CD8-positive, alpha-beta T cell (primary cell): ENCODE measurements at places on chromosomes 6 and 20.

- DNase-seq, result no peak
Observed at GRCh38 chr6:104642871-104643270, 216.8 kb downstream of the HACE1 start.

- DNase-seq, result no peak
Observed at GRCh38 chr20:9253006-9253539, 184.2 kb downstream of the PLCB4 start.

DNA sequence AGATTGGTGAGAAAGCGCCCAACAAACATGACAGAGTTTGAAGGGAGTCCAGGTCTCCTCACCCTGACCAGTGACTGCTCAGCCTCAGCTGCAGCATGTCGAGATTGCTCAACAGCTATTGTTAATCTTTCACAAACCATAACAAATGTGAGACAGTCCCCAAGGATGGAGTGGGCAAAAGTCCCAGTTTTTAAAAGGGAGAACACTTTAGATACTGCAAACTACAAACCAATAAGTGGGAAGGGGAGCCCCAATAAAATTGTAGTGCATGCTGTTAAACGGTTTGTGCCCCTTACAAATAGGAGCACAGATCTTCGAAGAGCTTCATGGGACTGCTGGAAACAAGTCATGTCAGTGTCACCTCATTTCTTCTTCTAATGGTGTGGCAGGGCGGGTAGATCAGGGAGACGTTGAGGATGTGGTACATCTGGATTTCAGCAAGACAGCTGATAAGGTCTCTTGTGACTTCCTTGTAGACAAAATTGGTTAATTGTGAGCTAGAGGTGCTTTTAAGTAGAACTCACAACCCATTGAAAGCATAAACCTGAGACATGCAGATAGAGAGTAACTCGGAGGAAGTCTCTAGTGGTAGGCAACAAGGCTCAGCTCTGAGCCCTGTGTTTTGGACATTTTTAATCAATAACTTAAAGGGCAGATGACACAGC is 134.0 kb upstream of the ARMC2 start:
- DNase-seq, result no peak

- no peak for DNase-seq
Observed at GRCh38 chr6:122825163-122825562, 36.1 kb downstream of the SMPDL3A start.

GRCh38 chr6:12439296-12439695 is 149.1 kb downstream of the EDN1 start:
- DNase-seq, result no peak

- DNase-seq, result no peak
Observed at GRCh38 chr6:53813096-53813495, 18.3 kb downstream of the LRRC1 start.

- DNase-seq, result no peak
Observed at GRCh38 chr20:10347086-10347880, 86.7 kb downstream of the MKKS start.

DNA sequence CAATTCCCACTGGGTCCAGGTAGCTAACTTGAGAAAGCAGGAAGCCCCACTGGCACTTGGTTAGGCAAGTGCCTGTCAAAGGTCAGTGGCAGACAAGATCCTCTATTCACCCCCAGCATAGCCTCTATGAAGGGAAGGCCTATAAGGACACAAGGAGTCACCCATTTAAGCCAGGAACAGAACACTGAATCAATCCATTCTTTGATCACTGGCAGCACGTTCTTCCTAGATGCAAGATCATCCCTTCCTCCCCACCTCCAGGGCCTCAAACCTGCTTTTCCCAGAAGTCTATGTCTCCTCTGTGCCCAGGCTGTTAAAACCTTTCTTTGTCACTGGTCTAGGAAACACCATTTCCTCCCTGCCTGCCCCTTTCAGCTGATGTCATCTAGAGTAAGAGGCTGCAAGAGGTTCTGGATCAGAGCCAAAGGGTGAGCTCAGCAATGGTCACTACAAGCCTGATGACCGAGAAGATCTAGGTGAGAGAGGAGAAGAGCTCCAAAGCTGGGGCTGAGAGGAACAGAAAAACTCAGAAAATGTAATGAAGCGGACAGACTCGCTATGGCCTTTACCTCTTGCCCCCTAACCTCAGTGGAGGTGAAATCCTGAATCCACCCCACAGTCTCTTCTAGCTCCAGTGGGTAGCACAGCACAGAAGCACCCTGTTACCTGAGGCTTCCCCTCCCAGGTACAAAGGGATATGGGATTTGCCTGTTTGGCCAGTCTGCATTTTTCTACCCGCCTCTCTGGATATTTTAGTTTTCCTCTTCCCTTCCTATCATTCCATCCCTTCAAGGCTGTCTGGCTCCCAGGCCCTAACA is 1.8 kb downstream of the GTPBP2 start:
- DNase-seq, result no peak

DNA sequence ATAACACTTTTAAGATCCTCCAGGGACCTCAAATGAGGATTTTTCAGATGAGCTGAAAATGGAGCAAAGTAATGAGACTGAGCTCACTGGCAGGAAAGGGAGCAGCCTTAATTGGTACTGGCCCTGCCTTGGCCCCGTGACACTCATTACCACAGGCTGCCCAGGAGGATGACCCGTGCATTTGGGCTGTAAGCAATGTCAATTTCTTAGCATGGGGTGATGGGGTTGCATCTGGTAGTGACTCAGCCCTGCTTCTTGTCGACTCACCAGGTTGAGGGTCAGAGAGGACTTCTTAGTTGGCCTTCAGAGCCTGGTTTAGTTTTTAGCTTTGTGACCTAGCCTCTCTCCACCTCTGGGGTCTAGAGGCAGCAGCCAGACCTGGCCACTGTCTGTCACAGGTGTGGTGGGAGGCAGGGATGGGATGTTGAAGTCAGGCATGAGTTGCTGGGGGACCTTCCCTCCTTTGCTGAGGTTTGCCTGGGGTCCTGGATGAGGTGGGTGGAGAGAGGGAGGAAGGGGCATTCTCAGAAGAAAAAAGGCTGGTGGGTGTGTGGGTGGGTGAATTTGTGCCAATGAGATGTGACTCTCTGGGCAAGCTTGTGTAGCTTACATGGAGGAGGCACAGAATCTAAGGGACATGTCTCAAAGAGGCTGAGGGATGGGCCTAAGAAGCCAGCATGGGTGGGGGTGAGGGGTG is 25.9 kb upstream of the EPB41L1 start:
- no peak for DNase-seq

- no peak for DNase-seq
Observed at GRCh38 chr20:11296951-11297350, 620.7 kb upstream of the BTBD3 start.

DNA sequence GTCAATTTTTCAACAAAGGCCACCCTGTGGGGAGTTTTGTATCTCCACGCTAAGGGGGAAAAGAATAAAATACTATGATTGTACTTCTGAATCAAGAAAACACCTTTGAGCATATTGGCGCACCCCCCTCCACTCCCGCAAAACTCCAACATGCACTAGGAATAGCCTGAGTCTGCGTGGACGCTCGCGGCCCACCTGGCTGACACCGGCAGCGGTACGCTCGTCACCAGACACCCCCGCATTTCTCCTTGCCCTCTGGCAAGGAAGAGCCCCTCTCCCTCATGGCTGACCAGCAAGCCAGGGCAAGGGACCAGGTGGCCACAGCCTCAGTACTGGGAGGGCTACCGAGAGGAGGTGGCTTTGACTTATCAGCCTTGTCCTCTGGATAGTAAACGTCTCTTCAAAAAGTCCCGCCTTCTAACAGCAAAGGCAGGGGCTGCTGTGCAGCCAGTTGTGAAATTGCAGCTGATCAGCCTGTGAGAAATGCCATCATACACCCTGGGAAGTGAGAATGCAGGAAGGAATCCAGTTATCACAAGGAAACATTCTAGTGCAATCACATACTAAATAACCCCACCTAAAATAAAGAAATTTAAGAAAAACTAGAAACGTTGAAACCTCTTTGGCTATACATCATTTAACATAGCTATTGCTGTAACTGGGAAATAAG is 84.2 kb downstream of the HUS1B start:
- DNase-seq, result no peak

- no peak for DNase-seq
Observed at GRCh38 chr6:135686784-135687301, 164.7 kb upstream of the PDE7B start.
